Stimulated activated CD4-positive, alpha-beta T cell treated with anti-CD3 and anti-CD28 coated beads, Interleukin-12 subunit alpha, Interleukin-12 subunit beta, amount 100 ng/mL, for 4 hours (primary cell): ENCODE measurements at places on chromosomes 12 and 14.

DNA sequence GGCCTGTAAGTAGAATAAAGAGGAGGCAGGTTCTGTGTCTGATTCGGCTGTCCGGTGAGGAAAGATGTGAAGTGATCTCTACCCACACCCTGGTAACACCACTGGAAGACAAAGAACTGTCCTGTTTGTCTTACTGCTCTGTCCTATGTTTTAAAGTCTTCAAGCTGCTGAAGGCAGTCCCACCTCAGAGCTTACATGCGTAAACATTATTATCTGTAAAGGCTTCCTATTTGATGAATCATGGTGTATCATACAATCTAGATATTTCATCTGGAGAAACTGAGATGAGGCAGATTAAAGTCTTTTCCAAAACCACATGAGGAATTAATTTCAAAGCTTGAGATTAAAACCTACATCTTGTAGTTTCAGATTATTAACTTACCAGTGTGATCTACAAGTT lies 427.6 kb downstream of the ZFP36L1 start:
- DNase-seq = no peak

DNA sequence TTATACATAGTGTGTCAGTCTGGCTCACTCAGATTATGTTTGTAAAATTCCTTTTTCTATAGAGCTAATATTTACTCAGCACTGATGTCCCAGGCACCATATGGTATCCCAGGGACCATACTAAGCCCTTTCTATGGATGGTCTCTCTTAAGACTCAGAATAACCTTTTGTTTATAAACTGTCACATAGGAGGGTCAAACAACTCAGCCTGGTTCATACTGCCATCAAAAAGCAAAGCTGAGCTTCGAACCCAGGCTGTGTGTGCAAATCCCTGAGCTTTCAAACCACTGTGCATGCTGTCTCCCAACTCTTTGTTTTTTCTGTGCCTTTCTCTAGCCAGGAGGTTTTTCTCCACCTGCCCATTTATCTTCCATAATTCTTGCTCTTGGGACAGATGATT lies 135.6 kb upstream of the ARHGAP5 start:
- DNase-seq = no peak

- no peak for DNase-seq
Observed at GRCh38 chr12:81263072-81263471, 185.2 kb downstream of the ACSS3 start.

GRCh38 chr12:14828892-14829291 lies 14.4 kb downstream of the ART4 start:
- DNase-seq = no peak

DNA sequence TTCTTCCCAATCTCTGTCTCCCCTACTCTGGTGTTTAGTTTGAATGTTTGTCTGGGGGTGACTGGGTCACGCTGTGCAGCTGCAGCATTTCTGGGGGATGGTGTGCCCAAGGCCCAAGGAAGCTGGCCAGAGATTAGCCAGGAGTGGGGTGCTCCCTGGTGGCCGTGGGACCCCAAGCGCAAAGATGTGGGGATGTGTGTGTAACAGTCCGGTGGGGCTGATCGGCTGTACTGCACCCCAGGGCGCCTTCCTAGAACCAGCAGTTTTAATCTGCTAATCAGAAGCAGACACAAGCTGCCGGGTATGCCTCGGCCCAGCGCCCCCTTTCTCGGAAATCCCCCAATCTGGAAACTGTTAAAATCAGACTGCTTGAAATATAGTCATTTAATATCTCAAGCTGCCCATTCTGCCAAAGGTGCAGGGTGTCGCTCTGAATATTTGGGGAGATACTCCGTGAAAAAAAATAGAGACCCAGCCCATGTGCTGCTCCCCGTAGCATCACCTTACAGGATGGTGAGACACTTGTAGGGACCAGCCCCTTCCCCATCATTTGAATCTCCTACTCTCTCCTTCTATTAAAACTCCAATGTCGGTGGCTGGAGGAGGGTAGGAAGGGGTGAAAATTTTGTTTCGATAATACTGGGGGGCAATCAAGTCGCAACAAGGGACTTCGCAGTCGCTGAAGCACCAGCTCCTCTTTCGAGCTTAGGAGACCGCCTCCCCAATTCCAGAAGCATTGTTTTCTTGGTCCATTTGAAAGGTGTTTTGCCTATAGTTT lies 4.3 kb downstream of the HOXC9 start:
- no peak for DNase-seq

DNA sequence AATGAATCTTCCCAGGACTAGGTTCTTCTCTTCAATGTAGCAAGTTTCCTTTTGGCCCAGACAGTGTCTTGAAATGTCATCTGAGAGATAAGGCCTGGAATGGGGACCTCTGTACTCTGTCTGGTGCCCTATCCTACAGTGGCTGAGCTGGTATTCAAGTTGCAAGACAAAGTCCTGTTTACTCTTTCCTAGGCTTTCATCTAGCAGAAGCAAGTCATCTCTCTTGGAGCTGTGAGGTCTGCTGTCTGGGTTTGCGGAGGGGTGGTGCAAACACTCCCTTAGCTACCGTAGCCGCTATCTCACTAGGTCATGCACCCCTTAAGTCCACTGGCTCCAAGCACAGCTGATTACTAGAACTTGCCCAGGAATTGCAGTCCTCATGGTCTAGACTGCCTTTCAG lies 149.7 kb upstream of the SLC16A7 start:
- no peak for DNase-seq

DNA sequence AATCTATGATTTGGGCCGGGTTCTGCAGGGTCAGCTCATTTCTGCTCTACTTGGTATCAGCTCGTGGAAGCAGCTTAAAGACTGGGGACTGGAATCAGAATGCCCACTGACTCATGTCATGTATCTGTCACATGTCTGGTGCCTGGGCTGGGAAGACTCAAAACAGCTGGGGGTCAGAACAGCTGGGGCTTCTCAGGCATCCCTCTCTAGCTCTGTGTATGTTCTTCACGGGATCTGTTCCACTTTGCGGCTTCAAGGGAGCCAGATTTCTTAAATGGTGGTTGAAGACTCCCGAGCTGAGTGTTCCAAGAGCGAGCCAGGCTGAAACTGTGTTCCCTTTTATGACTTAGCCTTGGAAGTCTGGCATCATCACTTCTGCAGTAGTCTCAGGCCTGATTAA lies 11.9 kb downstream of the AEBP2 start:
- DNase-seq = no peak

DNA sequence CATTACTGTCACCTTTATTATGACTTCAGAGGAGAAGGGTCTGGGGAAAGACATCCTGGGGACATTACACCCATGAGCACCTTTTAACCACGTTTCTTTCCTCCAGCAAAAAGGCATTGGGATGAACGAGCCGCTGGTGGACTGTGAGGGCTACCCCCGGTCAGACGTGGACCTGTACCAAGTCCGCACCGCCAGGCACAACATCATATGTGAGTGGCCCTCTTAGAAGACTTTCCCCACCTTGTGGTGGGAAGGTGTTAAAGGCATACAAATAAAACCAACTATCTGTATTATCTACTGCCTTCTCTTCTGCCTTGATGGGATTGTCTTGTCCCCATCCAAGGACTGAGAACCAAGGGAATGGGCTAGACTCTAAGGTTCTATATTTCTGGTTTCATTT lies 6.0 kb downstream of the PSMD9 start:
- DNase-seq = no peak
